GF-D8 (cell line): ENCODE measurements at places on chromosomes 5 and 9.

DNA sequence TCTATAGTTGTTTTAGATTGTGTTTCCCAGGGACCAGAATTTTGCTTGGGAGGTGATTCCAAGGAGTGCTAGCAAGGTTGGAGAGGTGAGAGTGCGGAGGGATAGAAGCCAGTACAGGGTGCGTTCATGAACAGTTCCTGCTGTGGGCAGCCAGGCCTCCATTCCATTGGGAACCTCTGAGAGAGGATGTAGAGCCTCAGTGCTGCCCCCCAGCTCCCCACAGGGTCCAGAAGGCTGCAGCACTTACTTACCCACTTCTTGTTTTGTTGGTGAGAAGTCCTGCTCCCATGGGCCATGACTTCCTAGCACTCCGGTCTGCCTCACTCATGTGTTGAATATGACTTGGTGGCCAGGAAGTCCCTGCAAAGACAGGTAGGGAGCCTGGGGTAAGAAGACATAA lies 128.2 kb upstream of the GAS1 start:
- DNase-seq, result no peak

DNA sequence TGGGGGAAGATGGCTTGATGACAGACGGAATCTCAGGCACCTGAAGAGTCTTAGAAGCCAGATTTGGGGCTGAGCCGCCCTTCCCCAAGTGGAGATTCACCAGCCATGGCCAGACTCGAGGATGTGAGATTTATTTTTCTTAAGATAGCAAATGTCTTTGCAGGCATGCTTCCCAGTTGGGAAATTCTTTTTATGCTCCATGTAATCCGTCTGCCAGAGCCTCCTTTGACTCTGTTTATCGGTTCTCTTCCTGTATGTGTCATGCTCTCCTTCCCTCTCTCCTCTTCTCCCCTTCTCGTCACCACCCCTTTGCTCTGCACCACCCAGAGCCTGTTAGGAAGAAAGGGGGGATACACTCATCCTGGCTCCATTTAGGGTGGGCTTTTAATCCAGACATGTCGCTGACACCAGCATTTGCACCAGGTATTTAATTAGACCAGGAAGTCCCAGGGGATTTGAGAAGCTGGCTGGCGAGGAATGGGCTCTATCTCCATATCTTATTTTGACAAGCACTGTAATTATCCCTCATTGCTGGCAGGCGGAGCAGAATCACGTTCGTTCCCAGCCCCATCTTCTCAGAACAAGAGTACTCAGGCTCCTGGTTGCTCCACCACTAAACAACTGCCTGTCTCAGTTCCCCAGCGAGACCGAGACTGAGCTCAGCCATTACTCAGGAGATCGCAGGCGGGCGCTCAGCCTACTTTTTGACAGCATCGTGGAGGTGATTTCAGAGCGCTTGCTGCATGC lies 50.9 kb downstream of the KCNIP1 start:
- DNase-seq, result no peak

DNA sequence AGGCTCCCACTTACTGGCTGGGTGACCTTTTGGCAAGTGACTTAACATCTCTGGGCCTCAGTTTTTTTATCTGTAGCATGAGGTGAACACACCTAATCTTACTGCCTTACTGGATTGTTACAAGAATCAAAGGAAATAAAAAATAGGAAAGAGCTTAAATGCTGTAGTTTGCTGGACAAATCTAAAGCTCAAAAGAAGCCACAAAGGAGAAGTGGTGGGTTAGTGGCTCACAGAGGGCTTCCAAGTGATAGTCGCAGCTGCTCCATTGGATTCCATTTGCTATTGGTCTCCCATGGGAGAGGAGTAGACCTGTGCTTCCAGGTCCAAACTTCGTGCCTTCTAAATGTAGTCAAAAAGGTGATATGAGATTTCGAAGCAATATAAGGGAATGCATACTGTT lies 123.6 kb downstream of the SEMA6A start:
- no peak for DNase-seq

DNA sequence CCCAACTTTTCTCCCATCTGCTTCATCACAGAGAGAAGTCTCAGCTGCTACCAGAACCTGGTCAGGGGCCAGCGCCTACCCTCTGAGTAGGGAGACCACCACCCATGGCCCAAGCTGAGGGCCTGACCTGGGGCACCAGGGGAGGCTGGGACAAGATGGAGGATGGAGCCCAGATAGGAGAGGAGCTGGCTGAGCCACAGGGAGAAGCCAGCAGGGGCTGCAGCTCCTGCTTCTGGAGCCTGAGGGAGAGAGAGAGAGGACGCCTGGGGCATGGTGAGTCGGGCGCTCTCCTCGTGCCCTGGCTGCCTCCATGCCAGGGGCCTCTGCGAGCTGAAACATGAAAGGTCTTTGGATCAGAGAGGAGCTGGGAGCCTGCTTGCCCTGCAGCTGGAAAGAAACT lies 1.4 kb upstream of the FOXI1 start:
- DNase-seq, result no peak

GRCh38 chr5:87103616-87104287 lies 163.9 kb upstream of the RASA1 start:
- DNase-seq, result no peak

- no peak for DNase-seq
Measured at GRCh38 chr9:117742131-117742530, 37.9 kb downstream of the TLR4 start.

- no peak for DNase-seq
Measured at GRCh38 chr5:3051400-3051799, 299.9 kb upstream of the IRX2 start.

DNA sequence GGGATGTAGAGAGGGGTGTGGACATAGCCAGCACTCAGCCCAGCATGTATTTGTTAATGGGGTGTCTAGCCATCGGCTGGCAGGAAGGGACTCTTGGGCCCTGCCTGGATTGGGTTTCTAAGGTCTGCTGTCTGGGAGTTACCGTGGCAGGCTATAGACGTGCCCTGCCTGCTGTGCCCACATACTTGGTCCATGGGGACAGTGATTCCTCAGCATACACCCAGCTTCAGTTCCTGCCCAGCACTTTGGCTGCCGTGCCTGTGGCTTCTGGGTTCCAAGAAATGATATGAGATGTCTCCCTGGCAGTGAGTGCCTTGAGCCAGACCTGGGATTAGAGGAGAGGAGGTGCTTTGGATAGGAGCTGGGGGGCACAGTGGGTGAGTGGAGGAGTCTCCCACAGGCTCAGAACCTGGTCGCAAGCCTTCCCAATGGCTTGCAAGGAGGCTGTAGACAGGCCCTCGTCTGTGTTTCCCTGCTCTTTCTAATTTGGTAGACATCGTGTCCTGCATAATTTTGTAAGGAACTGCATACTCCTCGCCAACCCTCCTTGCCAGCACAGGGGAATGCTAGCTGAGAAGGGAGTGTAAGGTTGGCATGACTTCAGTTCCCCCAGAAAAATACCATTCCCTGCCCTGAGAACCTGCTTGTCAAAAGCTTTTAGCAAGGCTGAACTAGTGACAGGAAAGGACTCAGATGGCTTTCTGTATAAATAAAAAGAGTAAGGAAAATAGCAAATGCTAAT lies 287.9 kb downstream of the ZSWIM6 start:
- DNase-seq, result no peak

- DNase-seq, result no peak
Measured at GRCh38 chr5:161094411-161094810, 242.4 kb upstream of the ATP10B start.

DNA sequence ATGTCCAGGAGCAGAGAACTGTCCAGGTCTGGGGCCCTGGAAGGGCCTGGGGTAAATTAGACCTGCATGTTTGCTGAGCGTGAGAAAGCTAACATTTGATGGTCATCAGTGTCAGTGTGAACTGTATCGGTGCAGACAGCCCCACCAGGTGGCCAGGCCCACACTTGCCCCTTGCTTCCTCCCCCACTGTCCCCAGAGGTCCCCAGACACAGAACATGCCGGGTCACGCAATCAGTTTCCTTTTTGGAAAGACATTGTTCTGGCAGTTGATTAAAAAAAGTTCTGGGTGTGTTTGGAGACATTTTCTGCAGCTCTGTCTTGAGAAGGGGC lies 1.5 kb downstream of the NKD2 start:
- DNase-seq, result no peak
